Activated T-cell treated with anti-CD3 and anti-CD28 coated beads for 48 hours (primary cell): ENCODE measurements at places on chromosomes 5 and 9.
A peak's percentile ranks its signal among the peaks of the same experiment; 100 is the strongest.

DNA sequence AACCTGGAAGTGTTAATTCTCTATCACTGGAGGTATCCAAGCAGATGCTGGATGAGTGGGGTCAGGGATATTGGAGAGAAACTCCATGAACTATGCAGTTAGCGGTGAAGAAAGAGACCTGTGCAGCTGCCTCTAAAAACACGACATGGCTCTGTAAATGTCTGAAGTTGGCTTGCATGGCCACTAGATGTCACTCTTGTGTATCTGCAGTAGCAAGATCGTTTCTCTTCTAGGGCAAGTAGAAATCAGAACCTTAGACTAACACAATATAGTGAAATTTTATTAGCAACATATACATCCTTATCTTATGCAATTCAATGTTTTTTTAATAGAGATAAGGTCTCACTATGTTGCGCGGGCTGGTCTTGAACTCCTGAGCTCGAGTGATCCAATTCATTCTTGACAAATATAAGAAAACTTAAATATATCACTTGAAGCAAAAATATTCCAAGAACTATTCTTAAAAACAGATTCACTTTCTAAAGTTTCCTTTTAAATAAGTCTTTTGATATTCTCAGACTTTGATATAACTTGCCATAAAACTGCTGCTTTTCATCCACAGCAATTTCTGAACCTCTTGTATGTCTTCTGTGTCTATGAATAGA is 2.9 kb downstream of the OR2S2 start:
- DNase-seq: no peak

DNA sequence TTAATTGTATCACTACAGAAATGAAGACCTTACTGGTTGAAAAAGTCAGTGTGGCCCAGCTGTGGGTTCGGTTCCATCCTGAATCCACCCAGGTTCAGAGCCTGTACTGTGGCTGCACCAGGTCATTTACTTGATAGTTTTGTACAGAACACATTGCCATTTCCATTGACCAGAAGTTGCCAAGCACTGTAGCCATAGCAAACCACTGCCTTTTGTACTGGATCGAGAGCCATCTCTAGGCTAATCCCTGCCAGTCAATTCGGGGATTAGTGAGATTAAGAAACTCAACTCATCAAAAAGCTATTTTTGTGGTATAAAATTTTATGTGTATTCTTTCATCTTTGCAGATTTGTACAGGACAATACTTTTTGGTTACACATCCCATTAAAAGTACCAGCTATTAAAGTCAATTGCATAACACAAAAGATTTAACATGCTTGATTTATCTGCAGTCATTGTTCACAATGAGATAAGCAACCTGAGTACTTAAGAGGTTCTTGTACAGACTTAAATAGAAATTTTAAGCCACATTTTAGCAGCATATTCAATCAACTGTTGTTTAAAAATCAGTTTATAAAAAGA is 108.5 kb upstream of the OTULINL start:
- DNase-seq: no peak

DNA sequence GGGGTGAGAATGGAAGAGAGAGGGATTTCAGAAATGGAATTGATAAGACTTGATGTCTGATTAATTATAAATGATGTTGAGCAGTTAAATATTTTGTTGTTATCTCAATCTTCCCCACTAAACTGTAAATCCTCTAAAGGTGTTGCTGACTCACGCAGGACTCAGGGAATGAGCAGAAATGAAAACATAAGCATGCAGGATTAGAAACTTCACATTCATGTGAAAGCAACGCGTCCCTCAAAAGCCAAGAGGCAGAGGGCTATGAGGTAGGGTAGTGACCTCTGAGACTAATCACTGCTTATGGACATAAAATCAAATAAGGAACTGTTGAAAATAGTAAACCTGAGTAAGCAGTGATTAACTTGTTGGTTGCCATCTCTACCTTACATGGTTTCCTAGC is 21.1 kb downstream of the ADAMTSL1 start:
- no peak for DNase-seq

DNA sequence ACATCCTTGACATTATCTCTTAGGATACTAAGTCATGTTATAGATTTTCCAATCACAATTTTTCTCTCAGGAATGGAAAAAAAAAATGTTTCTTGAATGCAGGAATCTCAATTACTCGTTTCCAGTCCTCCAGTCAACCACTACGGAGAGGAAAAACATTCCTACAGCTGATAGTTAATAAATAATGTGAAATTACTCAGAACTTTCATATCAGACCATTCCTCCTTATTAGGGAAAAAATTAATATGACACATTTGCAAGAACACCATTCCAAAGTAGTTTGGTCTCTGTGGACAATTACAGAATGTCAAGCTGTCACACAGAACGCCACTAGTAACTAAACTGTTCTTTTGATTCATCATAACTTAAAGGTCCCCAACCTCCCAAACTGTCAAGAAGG is 31.5 kb downstream of the MED27 start:
- DNase-seq: no peak

- no peak for DNase-seq
Observed at GRCh38 chr5:97832645-97833296, 649.7 kb upstream of the RIOK2 start.

DNA sequence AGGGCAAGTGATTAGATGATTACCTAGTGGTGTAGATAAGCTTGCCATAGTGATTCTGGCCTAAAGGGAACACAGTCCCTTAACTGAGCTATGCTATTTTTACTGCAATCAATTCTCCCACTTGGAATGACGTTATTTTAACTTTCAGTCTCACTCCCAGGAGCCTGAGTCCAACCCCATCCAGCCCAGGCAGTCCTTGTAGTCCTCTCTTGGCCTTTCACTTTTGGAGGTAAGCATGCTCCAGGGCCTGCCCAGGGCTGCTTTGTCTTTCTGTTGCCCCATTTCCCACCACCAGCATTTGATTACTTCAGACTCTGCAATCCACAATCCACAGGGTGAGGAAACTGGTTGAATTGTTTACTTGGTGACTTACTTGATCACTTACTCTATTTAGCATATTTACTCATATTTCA is 233.0 kb downstream of the CD180 start:
- no peak for DNase-seq

DNA sequence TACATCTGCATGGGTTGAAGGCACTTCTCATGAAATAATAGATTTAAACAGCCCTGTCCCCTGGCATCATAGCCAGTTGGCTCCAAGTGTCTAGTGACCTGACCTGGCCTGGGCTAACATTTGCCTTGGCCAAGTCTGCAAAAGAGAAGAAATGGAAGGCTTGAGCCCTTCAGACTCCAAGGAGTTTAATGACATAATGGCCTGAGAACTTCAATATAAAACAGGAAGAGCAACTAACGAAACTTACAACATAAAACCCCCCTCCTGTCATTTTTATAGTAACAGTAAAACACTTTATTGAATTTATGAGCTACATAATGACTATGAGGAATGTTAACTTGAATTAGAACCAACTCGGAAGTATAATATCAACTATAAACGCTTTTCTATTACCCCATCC is 218.8 kb upstream of the TBCA start:
- no peak for DNase-seq

DNA sequence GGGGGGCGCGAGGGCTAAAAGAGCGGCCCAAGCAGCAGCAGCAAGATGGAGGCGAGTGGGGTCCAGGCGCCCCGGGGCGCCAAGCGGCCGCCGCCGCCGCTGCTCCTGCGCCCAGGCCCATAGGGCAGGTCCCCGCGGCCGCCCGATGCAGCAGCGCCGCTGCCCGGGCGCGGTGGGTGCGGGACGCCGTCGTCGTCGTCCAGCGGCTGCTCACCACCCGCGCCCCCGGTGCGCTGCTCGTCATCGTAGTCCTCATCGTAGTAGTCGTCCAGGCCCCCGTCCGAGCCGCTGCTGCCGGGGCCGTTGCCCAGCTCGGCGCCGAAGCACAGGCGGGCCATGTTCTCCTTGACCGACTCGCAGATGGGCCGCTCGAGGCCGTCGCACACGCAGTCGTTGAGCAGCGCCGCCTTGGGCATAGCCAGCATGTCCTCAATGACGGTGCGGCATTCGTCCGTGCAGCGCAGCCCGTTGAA is 1.5 kb downstream of the GAS1 start:
- DNase-seq: peak; percentile 10

- no peak for DNase-seq
Observed at GRCh38 chr5:35819026-35819425, 37.7 kb upstream of the IL7R start.

- no peak for DNase-seq
Observed at GRCh38 chr9:14096258-14096922, 217.6 kb downstream of the NFIB start.

- no peak for DNase-seq
Observed at GRCh38 chr5:76615759-76616158, 7.4 kb downstream of the F2RL2 start.

GRCh38 chr5:128036950-128037349 is 46.6 kb upstream of the SLC12A2 start:
- no peak for DNase-seq

GRCh38 chr5:167792514-167792913 is 498.9 kb upstream of the WWC1 start:
- DNase-seq: no peak

DNA sequence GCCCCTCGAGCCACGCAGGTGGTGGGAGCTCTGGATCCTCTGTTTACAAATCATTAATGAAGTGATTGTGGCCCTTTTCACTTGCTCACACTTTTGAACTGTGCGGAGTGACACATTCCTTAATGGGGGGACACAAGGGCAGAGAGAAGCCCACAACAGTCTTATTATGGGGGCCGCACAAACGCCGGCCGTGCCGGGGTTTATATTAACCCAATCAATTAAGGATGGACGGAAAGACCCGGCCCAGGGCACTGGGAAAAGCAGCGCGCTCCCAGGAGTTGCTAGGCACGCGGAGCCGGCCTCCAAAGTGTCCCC is 634.8 kb downstream of the IRX1 start:
- no peak for DNase-seq

GRCh38 chr5:142785206-142785605 is 15.0 kb downstream of the ARHGAP26 start:
- DNase-seq: no peak

DNA sequence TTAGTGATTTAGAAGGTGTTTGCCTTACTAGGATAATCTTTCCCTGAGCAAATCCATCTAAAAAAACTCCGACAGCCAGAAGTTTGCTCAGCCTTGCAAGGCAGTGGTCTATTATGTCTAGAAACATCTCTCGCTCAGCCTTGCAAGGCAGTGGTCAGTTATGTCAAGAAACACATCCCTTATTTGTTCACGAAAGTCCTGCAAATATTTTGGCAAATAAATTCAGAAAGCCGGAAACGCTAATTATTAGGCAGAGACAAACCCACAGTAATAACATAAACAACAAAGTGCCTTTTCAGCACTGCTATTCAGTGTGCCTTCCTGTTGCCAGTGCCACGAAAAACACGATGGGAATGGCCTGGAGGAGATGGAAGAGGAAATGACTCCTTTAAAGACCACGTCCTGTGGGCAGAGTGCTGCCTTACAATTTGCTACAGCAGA is 184.5 kb downstream of the GNAQ start:
- DNase-seq: no peak

DNA sequence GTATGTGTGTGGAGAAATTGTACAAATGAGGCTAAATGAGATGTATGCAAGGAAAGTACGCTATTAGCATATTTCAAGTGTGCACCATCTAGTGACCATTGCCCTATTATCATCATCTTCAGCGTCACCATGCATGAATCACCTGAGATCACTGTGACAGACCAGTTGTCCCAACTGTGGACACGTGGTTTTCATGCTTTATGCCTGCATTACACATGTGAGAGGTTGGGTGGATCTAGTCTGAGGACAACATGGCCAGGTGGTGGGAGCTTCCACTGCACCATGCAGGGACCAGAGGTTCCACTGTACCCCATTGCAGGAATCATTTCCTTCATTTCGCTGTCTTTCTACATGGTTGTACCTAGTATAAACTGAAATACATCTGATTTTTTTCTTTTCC is 329.8 kb downstream of the SLIT3 start:
- DNase-seq: no peak

GRCh38 chr5:151414536-151414935 is 32.9 kb upstream of the SLC36A1 start:
- DNase-seq: no peak

- no peak for DNase-seq
Observed at GRCh38 chr5:150918613-150919012, 13.8 kb upstream of the ZNF300 start.

DNA sequence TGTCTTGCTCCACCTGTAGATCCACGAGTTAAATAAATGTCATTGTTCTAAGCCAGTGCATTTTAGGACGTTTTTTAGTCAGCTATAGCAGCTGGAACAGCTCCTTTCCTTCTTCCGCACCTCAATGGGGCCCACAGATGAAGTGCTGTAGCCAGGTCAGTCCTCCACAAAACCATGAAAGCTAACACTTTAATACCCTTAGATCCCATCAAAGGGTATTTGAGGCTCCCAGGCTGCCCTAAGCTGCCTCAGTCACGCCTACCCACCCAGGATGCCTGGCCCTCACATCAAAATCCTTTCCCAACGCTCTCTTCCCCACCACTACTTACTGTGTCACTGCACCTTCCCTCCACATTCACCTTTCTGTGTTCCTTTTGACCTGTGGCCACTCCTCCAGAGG is 44.1 kb upstream of the ACO1 start:
- no peak for DNase-seq

- DNase-seq: no peak
Observed at GRCh38 chr9:76321195-76321828, 72.9 kb downstream of the RFK start.

DNA sequence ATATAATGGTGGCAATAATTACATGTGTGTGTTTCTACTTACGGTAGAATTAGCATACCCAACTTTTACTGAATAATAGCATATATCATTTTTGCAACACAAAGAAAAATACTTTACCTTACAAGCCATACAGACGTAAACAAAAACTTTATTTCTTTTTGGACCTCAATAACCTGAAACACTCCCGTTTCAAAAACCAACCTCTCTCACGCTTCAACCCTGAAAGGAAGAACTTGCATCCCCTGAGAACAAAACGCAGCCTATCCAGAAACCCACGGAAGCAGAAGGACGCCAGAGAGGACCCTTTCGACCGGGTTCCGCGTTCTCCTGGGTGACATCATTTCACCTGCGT is at the start of gene RNF38:
Gene RNF38 (minus strand): TSS at position 290 of the 352 bp plus-strand sequence. CDS start 161 bp downstream, at position 129.
- no peak for DNase-seq

- DNase-seq: no peak
Observed at GRCh38 chr9:32906213-32906612, 95.2 kb downstream of the APTX start.

DNA sequence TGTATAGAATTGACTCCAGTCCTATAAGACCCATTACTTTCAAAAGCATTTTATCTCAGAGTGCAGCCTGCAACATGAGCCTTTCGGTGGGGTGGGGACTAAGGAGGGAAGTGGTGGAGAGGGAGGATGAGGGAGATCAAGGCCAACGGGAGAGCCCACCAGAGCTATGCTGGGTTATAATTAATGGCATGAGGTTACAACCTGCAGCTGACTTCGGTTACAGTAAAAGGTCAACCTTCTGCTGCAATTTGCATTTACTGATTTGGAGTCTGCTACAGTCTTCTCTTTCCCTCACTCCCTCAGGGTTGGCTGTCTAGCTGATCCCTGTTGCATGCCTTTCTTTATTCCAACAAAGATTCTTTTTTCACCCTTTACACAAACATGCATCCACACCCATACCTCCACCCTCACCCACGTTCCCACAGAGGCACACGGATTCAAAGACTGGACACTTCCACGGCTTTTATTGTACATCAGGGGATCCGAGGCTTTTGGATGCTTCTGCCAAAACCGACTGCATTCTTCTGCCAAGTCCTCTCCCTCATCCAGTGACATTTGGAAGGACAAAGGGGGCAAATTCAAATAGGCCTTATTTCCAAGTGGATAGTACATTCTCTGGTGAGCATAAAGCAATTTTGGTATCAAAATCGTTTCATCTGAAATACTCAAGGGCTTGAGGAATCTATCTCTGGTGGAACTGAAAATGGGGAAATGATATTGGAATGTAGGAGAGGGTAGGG is 381.2 kb downstream of the NFIB start:
- no peak for DNase-seq

GRCh38 chr9:106039151-106039935 is 345.0 kb downstream of the TMEM38B start:
- no peak for DNase-seq
